ENCODE measurements at places on chromosomes 1 and 21.

- no peak for DNase-seq
These were observed 156.7 kb downstream of the BRINP3 start for GRCh38 chr1:190320952-190321351.

- DNase-seq: no peak
These were observed 655 bp upstream of the KIRREL1 start for GRCh38 chr1:157992833-157993146.

- no peak for DNase-seq
These were observed 230.0 kb downstream of the COP1 start for GRCh38 chr1:175976865-175977642.

GRCh38 chr1:151611288-151611790, 511 bp upstream of the SNX27 start:
- DNase-seq: peak; percentile 36

DNA sequence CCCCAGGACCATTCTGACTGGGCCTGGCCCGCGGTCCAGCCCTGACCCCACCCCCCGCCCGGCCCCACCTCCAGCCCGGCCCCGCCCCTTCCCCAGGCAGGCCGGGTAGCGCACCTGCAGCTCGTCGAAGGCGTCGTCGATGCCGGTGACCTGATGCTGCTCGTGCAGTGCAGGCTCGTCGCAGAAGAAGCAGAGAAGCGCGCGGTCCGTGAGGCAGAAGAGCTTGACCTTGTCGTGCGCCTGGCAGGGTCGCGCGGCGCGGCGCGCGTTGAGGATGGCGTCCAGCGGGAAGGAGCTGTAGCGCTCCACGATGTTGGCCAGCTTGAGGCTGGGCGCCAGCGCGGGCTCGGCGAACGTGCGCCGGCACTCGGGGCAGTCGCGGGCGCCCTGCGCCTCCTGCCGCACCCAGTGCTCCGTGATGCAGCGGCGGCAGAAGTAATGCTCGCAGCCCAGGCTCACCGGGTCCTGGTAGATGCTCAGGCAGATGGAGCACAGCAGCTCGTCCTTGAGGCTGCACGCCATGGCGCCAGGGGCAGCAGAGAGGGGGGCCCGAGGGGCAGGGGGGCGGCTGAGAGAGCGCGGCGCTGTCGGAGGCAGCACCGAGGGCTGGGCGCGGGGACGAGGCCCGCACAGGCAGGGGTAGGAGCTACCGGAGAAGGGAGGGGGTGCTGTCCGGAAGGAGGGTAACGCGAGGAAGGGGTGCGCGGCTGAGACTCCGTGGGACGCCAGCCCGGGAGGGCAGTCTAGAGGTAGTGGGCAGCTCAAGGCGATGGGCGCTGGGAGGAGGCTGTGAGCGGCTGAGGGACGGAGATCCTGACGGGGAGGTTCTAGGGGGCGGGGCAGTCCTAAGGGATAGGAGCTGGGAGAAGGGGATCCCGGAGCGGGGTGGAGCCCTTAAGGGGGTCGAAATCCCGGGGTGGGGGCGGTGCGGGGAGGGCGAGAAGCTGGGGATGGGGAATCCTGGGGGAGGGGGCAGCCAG, 642 bp downstream of the TRIM62 start:
- peak; percentile 88 for DNase-seq

DNA sequence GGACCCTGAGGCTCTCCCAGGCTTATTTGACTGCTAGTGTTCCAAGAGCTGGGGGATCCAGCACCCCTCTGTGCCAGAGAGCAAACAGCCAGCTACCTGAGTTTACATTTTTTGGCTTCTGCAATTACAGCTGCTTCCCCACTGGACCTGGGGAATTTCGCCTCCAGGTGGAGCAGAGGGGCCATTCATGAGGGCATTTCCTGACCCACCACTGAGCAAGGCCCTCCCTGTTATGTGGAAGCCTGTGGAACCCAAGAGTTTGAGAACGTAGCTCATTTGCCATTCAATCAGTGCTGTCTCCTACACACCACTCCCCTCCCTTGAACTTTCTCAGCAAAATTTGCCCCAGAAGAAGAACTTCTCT, 42.7 kb upstream of the TMEM51 start:
- DNase-seq: no peak

- no peak for DNase-seq
These were observed 61.8 kb upstream of the TTLL7 start for GRCh38 chr1:84060781-84061180.

GRCh38 chr1:232561381-232561780, 68.6 kb downstream of the SIPA1L2 start:
- DNase-seq: no peak

GRCh38 chr1:11611638-11612327, 42.4 kb downstream of the FBXO2 start:
- DNase-seq: no peak

- DNase-seq: no peak
These were observed 64.8 kb upstream of the BEND5 start for GRCh38 chr1:48841461-48841860.
